ENCODE measurements at places on chromosomes 6 and 20.

GRCh38 chr6:154504102-154504501 lies 6.4 kb downstream of the CNKSR3 start:
- no peak for DNase-seq

DNA sequence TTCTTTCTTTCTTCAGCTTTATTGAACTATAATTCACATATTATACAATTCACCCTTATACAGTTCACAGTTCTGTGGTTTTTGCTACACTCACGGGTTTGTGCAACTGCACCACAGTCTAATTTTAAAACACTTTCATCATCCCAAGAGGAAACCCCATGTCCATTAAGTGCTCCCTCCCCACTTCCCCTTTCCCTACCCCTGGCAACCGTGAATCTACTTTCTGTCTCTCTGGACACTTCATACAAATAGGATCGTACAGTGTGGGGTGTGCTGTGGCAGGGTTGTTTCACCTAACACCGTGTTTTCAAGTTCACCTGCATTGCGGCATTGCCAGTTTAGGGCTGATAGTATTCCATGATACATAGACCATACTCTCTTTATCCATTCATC lies 118.8 kb downstream of the PHACTR3 start:
- no peak for DNase-seq

- DNase-seq: no peak
Measured at GRCh38 chr6:14085176-14085787, 32.3 kb upstream of the CD83 start.

GRCh38 chr6:7052443-7053011 lies 55.2 kb upstream of the RREB1 start:
- no peak for DNase-seq

GRCh38 chr6:44133003-44133931 lies 5.9 kb downstream of the TMEM63B start:
- DNase-seq: no peak

- no peak for DNase-seq
Measured at GRCh38 chr6:43058531-43058930, 703 bp downstream of the MRPL2 start.

GRCh38 chr6:146056506-146056905 lies 27.6 kb downstream of the GRM1 start:
- DNase-seq: no peak

DNA sequence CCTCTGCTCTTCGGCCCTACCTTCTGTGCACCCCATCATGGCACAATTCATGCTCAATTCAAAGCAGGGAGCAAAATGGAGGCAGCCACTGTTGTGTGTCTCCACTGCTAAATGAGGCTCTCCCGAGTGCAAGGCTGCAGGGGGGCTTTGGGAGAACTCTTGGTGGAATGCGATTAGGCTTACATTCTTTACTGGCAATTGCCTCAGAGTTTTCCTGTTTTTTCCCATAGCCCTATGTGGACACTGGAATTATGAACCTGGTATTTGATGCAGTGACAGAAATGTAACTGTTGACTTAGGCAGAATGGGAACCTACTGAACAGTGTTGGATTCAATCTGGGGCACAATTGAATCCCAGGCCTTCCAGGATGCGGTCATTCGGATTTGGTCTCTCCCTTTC lies 187.9 kb upstream of the GMDS start:
- no peak for DNase-seq

GRCh38 chr20:50354721-50355589 lies 155.2 kb upstream of the PTPN1 start:
- DNase-seq: no peak

- no peak for DNase-seq
Measured at GRCh38 chr20:47544240-47544639, 42.6 kb downstream of the NCOA3 start.

- DNase-seq: no peak
Measured at GRCh38 chr6:33250731-33251130, 20.9 kb downstream of the VPS52 start.

GRCh38 chr6:45637611-45638257 lies 260.0 kb upstream of the SUPT3H start:
- no peak for DNase-seq

- no peak for DNase-seq
Measured at GRCh38 chr6:81241126-81242041, 511.1 kb downstream of the TENT5A start.

- DNase-seq: no peak
Measured at GRCh38 chr20:10109641-10110040, 74.9 kb downstream of the ANKEF1 start.

DNA sequence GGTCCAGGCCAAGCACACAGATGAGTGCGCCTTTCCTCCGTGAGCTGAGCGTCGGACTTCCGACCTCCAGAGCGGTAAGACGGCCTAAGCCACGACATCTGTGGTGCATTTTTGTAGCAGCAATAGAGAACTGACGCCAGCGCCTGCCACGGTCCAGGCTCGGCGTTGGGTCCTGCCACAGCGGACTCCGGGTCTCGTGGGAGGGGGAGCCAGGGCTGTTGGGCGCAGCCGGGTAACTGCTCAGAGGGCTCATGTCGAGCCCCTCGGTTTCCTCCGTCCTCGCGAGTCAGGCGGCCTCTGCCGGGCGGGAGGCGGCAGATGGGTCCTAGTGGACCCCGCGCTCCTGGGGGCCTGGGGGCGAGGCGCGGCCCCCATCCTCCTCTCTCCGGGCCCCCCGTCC lies 216.1 kb downstream of the QKI start:
- DNase-seq: no peak

- no peak for DNase-seq
Measured at GRCh38 chr20:25321262-25321831, 69.3 kb downstream of the ABHD12 start.

DNA sequence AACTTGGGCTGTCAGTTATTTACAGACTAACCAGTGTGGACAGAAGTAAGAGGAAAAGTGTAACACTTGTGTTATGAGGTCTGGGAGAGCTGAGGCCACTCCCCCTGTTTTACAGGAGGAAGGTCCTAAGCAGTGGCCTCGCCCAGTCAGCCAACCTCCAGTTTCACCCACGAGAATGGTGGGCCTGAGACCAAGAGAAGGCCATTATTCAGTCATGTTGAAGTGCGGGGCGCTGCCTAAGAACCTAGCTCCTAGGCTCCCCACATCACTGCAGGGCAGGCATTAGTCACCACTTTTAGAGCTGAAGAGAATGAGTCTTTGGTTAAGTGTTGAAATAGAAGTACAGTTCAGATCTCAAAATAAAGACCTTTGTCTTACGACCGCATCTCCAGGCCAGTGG lies 27.9 kb downstream of the CDYL start:
- DNase-seq: no peak

DNA sequence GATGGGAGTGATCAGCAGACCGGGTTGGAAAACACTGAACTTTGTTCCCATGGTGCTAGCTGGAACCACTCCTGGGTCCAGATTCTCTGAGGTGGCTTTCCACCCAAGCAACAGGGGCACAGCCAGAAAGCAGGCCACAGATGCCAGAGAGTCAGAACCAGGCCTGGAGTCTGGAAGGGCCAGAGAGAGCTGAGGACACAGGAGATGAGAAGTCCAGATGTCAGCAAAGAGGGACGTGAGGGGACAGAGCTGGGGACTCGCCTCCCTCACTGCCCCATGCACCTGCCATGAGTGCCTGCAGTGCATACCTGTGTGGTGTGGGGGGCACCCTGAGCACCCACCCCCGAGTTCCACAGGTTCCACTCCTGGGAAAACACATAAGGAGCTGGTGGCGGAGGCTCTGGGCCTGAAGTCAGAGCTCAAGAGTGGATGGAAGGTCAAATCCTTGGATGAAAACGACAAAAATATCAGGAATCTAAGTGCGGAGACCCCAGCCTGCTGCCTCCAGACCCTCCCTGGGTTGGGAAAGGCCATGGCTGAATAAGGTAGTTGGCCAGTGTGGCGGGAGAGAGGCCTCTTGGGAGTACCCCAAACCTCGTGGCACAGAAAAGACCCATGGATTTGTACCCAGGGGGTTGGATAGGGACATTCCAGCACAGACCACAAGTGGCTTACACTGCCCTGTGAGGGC lies 224.2 kb downstream of the SYNDIG1 start:
- no peak for DNase-seq

- DNase-seq: no peak
Measured at GRCh38 chr6:47334334-47334733, 24.6 kb upstream of the TNFRSF21 start.

- no peak for DNase-seq
Measured at GRCh38 chr6:116359835-116360234, 10.9 kb upstream of the DSE start.

- DNase-seq: no peak
Measured at GRCh38 chr6:56499095-56499494, 143.6 kb downstream of the DST start.

DNA sequence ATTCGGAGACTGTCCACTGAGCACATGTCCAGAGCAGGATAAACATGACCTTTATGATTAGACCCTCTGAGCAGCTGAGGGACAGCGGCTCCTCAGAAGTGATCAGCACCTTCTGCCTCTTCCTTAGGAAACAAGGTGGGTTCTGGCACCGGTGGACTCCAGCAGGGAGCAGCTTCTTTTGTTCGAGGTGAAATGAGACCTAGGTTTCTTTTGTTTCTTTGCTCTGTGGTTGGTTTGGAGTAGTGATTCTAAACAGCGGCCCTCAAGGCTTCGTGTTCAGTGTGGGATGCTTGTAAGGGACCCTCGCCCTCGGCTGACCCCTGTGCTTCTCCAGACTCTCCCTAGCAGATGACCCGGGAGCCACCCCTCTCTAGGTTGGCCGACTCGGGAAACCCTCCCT lies 14.6 kb upstream of the FRMD1 start:
- DNase-seq: no peak

- no peak for DNase-seq
Measured at GRCh38 chr6:36232172-36232571, 35.6 kb downstream of the BRPF3 start.

DNA sequence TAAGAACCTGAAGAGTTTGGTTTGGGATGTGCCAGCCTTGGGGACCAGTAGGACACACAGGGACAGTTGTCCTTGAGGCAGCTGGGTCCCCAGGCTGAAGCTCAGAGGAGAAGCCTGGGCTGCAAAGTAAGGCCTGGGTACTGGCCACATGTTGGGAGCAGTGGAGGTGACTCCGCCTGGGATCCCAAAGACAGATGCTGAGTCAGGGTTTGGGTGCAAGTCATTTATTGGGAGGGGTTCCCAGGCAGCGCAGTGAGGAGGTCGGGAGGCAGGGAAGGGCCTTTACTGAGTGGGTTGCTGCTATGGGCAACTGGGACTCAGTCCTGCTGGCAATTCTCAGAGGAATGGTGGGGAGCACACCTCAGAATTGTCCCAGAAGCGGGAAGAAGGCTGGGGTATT lies 12.4 kb downstream of the BPI start:
- DNase-seq: no peak

DNA sequence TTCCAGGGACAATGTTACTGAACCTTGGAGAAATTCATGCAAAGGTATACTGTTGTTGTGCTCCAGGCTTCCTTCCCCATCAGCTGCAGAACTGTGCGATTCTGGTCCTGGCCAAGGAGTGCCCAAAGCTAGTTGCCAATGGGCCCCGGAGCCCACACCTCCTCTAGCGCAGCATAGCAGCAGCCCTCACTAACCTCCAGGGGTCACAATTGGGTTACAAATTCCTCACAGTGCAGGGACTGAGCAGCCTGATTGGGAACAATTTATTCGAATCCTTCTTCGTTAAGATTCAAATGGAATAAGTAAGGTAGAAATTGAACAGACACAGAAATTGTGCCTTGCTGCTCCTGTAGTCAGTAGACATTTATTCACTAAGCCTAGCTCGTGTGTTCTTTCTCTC lies 284.9 kb downstream of the PRKN start:
- DNase-seq: no peak

GRCh38 chr6:44559486-44560270 lies 172.2 kb downstream of the CDC5L start:
- no peak for DNase-seq

DNA sequence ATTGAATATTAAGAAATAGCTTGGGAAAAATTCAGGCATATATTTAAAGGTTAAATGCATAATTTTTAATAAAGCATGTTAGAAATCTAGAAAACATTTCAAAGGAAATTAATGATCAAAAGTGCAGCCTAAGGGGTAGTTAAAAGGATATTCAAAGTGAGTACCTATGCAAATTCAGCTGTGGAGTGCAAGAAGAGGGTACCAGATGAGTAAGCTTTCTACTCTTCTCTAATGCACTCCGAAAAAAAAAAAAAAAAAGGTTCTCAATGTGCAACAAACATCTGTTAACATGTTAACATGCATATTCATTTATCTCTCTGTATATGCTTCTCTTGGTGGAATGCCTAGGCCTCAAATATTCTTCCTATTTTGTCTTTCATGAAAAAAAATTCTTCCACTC lies 32.0 kb upstream of the KATNA1 start:
- no peak for DNase-seq

GRCh38 chr6:28408076-28408802 lies 8.7 kb upstream of the ZSCAN12 start:
- DNase-seq: no peak

Data from AG09319 (cell line).